ENCODE measurements at places on chromosomes 11 and 22.

- peak; percentile 31 for DNase-seq
These were observed 3.9 kb upstream of the OR4C6 start for GRCh38 chr11:55658031-55658573.

- DNase-seq, result no peak
These were observed 666.1 kb downstream of the CNTN5 start for GRCh38 chr11:99686838-99687237.

DNA sequence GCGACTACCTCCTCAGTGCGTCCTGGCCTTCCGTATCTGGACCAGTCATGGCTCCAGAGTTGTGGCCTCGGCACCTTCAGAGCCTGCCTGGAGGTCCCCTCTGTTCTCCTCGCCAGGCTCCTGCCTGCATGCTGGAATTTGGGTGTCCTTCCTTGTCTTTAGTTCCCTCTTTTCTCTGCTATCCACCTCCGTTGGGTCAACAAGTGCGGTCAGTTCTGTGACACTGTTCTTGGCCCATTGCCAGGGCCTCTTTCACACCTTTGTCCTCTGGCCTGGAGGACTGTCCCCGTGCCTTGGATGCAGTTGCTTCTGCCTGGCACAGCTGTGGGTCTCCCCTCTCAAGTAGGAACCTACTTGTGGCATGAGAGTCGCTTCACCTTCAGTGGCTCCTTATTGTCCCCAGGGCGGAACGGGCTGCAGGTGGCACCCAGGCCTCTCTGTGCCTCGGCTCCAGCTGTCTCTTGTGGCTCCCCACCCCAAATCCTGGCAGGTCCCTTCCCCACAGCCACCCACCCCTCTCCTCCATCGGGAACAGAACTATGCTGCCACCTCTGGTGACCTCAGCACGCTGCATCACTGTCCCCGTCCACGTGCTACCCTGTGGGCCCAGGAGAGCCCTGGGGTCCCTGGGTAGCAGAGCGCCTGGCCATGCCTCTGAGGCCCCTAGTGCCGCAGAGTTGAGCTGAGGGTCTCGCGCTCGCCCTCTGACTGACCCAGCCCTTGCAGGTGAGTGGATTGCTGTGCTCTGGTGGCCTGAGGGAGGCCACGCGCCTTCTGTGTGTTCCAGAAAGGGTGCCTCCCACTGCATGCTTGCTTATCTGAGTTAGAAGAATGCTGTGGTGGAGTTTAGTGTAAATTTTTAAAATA lies 4.7 kb downstream of the DGCR8 start:
- no peak for DNase-seq

- DNase-seq, result no peak
These were observed 491.4 kb upstream of the RAG2 start for GRCh38 chr11:37089439-37089838.

DNA sequence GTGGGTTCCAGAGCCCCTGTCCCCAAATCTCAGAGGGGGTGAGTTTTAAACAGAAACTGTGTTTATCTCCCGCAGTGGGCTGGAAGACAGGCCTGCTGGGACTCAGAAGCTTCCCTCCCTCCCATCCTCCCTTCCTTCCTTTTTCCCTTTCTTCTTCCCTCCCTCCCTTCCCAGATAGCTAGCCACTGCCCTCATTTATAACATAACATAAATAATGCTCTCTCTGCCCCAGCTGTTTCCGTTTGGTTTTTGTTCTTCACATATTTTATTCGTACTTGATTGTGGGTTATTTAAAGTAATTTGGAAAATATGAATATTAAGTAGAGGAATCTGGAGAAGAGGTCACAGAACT lies 140.9 kb downstream of the TEAD1 start:
- no peak for DNase-seq

GRCh38 chr11:112228706-112229105 lies 2.5 kb downstream of the PTS start:
- DNase-seq, result no peak

DNA sequence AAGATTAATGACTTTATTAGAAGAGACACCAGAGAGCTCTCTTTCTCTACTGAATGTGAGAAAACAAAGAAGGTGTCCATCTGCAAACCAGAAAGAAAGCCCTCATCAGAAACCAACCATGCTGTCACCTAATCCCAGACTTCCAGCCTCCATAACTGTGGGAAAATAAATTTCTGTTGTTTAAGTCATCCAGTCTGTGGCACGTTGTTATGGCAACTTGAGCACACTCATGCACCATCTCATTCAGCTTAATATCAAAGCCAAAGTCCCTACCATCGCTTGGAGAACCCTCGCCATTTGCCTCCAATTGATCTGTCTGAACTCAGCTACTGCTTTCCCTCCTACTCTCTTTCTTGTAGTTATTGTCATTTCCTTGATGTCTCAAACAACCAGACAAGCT lies 766.1 kb upstream of the ARHGAP42 start:
- DNase-seq, result no peak

- DNase-seq, result no peak
These were observed 32.0 kb upstream of the FJX1 start for GRCh38 chr11:35586222-35586621.

DNA sequence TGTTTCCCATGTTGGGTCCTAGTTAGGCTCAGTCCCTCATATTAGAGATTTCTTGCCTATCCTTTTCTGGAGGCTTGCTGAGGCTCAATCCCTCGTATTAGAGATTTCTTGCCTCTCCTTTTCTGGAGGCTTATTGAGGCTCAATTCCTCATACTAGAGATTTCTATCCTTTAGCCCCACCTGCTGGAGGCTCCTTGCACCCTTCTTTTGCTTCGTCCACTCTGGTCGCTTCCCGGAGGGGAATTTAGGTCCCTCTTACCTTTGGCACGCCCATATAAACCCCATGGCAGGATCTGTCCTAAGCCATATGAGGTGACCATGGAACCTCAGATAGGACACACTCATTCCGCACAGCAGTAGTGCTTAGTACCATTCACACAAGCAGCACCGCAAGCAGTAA lies 15.9 kb downstream of the CYP2D6 start:
- DNase-seq, result no peak

DNA sequence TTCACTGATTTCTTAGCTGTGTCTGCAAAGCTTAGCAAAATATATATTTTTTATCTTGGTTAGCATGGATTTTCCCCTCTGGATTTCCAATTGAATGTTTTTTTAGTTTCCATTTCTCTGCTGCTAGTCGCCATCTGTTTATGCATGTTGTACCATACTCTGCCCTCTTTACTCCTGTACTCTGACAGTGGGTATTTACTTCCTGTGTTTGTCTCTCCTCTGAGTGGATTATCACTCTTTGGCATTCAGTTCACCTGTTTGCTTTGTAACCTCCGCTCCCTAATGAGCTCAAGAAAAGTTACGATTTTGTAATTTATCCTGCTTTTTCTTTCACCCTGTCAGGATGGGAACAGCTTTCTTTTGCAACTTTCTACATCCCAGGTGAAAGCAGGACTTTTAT lies 59.1 kb downstream of the PDHX start:
- no peak for DNase-seq

- DNase-seq, result no peak
These were observed 49.5 kb downstream of the ARFGAP2 start for GRCh38 chr11:47127213-47127612.

- DNase-seq, result no peak
These were observed 187.7 kb downstream of the EFCAB6 start for GRCh38 chr22:43624144-43624998.
